H4 (cell line): ENCODE measurements at places on chromosomes 7 and 10. TPM values are rescaled to one million over a fixed set of nuclear protein-coding genes. Genes with fewer than 3 reads are reported as not detected.

The FRMD4A gene
- total RNA-seq, result 1.1 and 2.3 TPM in 2 replicates

The CAV1 gene
- total RNA-seq, result 210 and 218 TPM in 2 replicates

The DDIT4 gene
- 227 and 278 TPM in 2 replicates for total RNA-seq

The FKBP9 gene
- total RNA-seq, result 167 and 188 TPM in 2 replicates

The CDK6 gene
- 49.2 and 59.7 TPM in 2 replicates for total RNA-seq

The CHST12 gene
- total RNA-seq, result 18.8 and 20.6 TPM in 2 replicates

The AFAP1L2 gene
- 0.70 and 1.3 TPM in 2 replicates for total RNA-seq

The CFAP70 gene
- total RNA-seq, result 0.18 and 0.54 TPM in 2 replicates

The CPA5 gene
- not detected in 2 replicates for total RNA-seq

The CSGALNACT2 gene
- total RNA-seq, result 1.6 and 3.9 TPM in 2 replicates

The NUDT5 gene
- total RNA-seq, result 107 and 137 TPM in 2 replicates

The CEP55 gene
- total RNA-seq, result 62.2 and 69.9 TPM in 2 replicates

The ACSM6 gene
- total RNA-seq, result not detected in 2 replicates

The TUBAL3 gene
- 0.25 TPM in 1 of 2 replicates, not detected in the other for total RNA-seq

The CNPY1 gene
- 0.08 TPM in 1 of 2 replicates, not detected in the other for total RNA-seq

The MYH16 gene
- 0.15 TPM in 1 of 2 replicates, not detected in the other for total RNA-seq

The MRC1 gene
- not detected in 2 replicates for total RNA-seq

The ITIH2 gene
- not detected in 2 replicates for total RNA-seq

The SH2B2 gene
- total RNA-seq, result 1.8 and 3.3 TPM in 2 replicates

The VAX1 gene
- not detected in 2 replicates for total RNA-seq

The PPRC1 gene
- total RNA-seq, result 12.8 and 14.7 TPM in 2 replicates

The CALHM1 gene
- total RNA-seq, result not detected in 2 replicates

The BTBD16 gene
- total RNA-seq, result not detected in 2 replicates

The EPHB4 gene
- total RNA-seq, result 29.9 and 37.1 TPM in 2 replicates

The HKDC1 gene
- total RNA-seq, result 0.16 and 0.23 TPM in 2 replicates

The CDH23 gene
- 0.37 and 0.47 TPM in 2 replicates for total RNA-seq

The OR2A12 gene
- not detected in 2 replicates for total RNA-seq

The LDB3 gene
- total RNA-seq, result 0.08 and 0.16 TPM in 2 replicates

The PLXNA4 gene
- total RNA-seq, result 0.16 and 0.19 TPM in 2 replicates

The BBIP1 gene
- total RNA-seq, result 21.5 and 43.3 TPM in 2 replicates

The SH3PXD2A gene
- 1.2 and 1.7 TPM in 2 replicates for total RNA-seq

The KCNH2 gene
- 0.58 and 0.84 TPM in 2 replicates for total RNA-seq

The FERD3L gene
- not detected in 2 replicates for total RNA-seq

The C10orf67 gene
- not detected in 2 replicates for total RNA-seq

The PNPLA8 gene
- total RNA-seq, result 20.7 and 22.5 TPM in 2 replicates

The BLNK gene
- total RNA-seq, result 0.10 TPM in 1 of 2 replicates, not detected in the other

The SCART1 gene
- total RNA-seq, result 0.37 and 0.47 TPM in 2 replicates

The TEX36 gene
- not detected in 2 replicates for total RNA-seq

The HOXA6 gene
- total RNA-seq, result 0.64 and 0.70 TPM in 2 replicates
